ENCODE measurements at places on chromosomes 6 and 20.

DNA sequence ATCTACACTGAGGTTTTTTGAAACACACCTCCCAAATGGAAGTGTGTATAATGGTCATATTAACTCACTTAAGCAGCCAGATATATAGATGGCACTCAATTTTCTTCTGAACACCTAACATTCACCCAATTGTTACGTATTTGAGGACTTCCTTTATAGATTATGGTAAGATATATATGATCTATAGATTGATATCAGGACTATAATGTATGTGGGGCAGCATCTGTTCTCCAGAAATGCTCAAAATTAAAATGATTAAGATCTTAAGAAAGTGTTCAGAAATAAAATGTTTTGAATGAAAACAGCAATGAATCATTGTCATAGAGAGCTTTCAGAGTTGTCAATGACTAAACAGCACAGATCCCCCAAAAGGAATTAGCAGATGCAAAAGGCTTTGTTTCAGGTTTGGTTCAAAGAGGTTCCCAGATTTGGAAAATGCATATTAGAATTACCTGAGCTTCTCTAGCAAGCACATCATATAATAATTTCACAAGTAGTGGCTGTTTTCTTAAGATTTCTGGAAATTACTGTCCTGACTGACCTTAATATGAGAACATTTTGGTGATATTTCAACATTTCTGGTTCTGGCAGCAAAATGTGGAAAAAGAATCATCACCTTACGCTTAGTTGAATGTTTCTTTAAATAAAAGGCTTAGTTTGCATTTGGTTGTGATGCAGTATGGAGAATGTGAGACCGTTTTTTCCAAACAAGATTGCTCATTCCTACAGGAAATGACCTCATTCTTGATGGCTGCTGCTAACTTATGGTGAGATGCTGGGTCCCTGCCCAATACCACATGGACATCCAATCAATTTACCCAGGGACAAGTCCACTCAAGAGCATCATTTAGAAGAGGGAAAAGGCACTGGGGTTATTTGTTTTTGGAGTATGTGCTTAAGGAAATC lies 31.5 kb downstream of the TRAF3IP2 start:
- peaks cover 2% of the 10 kb centered on the region for H3K36me3 ChIP-seq
- H3K27ac ChIP-seq: no peak overlapping the region

- H3K27me3 ChIP-seq: no peaks in the 10 kb centered on the region
- peaks cover 6% of the 10 kb centered on the region for H3K4me1 ChIP-seq
- no peak for DNase-seq
- H3K27ac ChIP-seq: no peak overlapping the region
Observed at GRCh38 chr6:19896693-19897010, 59.5 kb downstream of the ID4 start.

- H3K36me3 ChIP-seq: no peaks in the 10 kb centered on the region
- DNase-seq: no peak
- peaks cover 10% of the 10 kb centered on the region for H3K27me3 ChIP-seq
- H3K4me3 ChIP-seq: no peak overlapping the region
- peaks cover 7% of the 10 kb centered on the region for H3K4me1 ChIP-seq
- no peak overlapping the region for H3K27ac ChIP-seq
Observed at GRCh38 chr6:15090145-15090579, 155.7 kb upstream of the JARID2 start.

GRCh38 chr6:166830185-166830890 lies 126.0 kb downstream of the RNASET2 start:
- no peaks in the 10 kb centered on the region for H3K4me1 ChIP-seq
- DNase-seq: no peak
- no peak overlapping the region for H3K4me3 ChIP-seq

- no peaks in the 10 kb centered on the region for H3K4me1 ChIP-seq
- no peak overlapping the region for H3K4me3 ChIP-seq
- no peak for DNase-seq
- no peak overlapping the region for H3K27ac ChIP-seq
Observed at GRCh38 chr6:142357879-142358278, 56.1 kb downstream of the ADGRG6 start.

DNA sequence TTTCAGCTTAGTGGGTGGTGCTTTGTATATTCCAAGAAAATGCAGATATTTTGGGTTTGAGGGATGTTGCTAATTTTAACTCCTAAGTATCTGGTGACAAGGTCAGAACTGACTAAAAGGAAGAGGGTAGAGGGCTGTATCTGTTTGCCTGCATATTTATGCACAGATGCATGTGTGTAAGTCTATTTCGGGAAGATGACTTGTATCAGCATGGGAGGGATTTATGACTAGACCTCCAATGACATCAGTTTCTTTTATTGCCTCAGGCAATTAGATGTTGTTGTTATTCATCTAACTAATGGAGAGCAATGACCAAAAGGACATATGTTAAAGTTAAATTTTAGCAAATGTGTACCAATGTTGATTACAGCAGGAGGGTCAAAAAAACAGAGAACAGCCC lies 734.3 kb downstream of the QKI start:
- no peak for DNase-seq
- no peak overlapping the region for H3K4me3 ChIP-seq
- no peaks in the 10 kb centered on the region for H3K27me3 ChIP-seq
- H3K4me1 ChIP-seq: peaks cover 5% of the 10 kb centered on the region
- no peaks in the 10 kb centered on the region for H3K36me3 ChIP-seq

GRCh38 chr20:16257021-16257420 lies 316.2 kb downstream of the KIF16B start:
- H3K4me1 ChIP-seq: no peaks in the 10 kb centered on the region
- no peak for DNase-seq
- H3K27me3 ChIP-seq: no peaks in the 10 kb centered on the region
- H3K27ac ChIP-seq: no peak overlapping the region
- no peaks in the 10 kb centered on the region for H3K36me3 ChIP-seq
- no peak overlapping the region for H3K4me3 ChIP-seq

GRCh38 chr20:63567386-63568169 lies 6.5 kb downstream of the HELZ2 start:
- no peaks in the 10 kb centered on the region for H3K27me3 ChIP-seq
- no peak overlapping the region for H3K27ac ChIP-seq
- no peaks in the 10 kb centered on the region for H3K4me1 ChIP-seq
- no peak overlapping the region for H3K4me3 ChIP-seq
- no peaks in the 10 kb centered on the region for H3K36me3 ChIP-seq

DNA sequence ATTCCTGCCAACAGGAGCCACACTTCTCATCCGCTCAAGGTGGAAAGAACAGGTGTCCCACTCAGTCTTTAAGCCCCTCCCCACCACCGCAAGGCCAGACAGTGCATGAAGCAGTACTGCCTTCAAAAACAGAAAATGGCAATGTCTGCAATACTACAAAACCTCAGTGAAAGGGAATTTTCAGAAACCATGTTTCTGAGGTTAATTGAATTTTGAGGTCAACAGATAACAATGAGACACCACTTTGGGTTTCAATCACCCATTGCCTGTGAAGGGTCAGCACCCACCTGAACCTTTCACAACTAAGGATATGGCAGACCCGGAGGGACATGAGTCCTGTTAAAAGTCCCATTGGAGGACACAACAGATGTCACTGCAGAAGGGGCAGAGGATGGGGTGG lies 13.0 kb downstream of the ZC3H12D start:
- DNase-seq: no peak
- H3K36me3 ChIP-seq: no peaks in the 10 kb centered on the region
- H3K27me3 ChIP-seq: no peaks in the 10 kb centered on the region
- no peak overlapping the region for H3K4me3 ChIP-seq
- no peak overlapping the region for H3K27ac ChIP-seq

DNA sequence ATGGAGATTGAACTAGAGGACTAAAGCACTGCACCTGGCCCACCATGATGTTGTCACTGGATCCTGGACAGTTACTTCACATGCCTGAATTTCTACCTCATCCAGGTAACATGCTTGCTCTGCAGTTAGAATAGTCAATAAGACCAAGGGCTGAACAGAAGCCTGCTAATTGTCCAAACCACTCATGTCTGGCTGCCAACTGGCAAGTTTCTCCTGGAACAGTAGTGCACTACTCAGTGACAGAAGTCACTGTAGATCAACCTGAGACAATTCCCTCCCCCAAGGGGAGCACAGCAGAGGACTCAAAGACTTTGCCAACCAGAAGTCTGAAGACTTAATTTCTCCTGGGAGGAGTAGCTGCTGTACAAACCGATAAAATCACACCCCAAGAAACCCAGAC lies 454.6 kb upstream of the MARCKS start:
- no peak overlapping the region for H3K4me3 ChIP-seq
- H3K4me1 ChIP-seq: no peaks in the 10 kb centered on the region
- no peaks in the 10 kb centered on the region for H3K27me3 ChIP-seq
- DNase-seq: no peak
- H3K27ac ChIP-seq: no peak overlapping the region
- no peaks in the 10 kb centered on the region for H3K36me3 ChIP-seq

DNA sequence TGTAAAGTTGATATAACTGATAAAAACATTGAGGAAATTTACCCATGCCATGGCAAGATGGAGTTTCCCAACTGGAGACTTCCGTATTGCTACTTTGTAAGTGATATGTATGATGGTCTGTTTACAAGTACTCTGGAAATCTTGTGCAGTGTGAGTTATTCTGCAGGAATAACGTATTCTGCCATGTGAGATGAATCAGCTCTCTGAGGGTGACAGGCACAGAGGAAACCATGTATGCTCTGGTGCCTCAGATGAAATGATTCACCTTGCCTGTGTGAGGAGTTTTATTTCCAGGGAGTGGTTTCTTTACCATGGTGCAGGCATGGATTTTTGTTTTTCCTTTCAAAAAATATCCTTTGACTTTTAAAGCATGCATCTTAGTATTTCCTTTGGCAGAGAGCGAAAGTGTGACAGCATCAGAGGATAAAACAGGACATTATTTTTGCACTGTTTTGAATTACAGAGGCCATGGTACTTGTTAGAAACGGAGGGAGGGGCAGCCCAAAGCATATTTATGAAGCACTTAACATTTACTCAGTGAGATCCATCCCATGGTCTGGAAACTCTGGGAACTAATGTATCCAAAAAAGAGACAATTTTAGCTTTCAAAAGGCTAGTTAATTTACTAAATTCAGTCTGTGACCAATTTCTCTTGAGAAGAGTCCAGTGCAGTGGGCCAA lies 36.0 kb upstream of the MTRF1L start:
- H3K27me3 ChIP-seq: no peaks in the 10 kb centered on the region
- H3K27ac ChIP-seq: no peak overlapping the region
- H3K36me3 ChIP-seq: no peaks in the 10 kb centered on the region
- DNase-seq: no peak
- H3K4me3 ChIP-seq: no peak overlapping the region

- no peaks in the 10 kb centered on the region for H3K36me3 ChIP-seq
- H3K27ac ChIP-seq: no peak overlapping the region
- no peak overlapping the region for H3K4me3 ChIP-seq
Observed at GRCh38 chr6:157400676-157401075, 19.7 kb downstream of the ZDHHC14 start.

- DNase-seq: no peak
- H3K27ac ChIP-seq: no peak overlapping the region
- H3K4me1 ChIP-seq: no peaks in the 10 kb centered on the region
- no peaks in the 10 kb centered on the region for H3K36me3 ChIP-seq
Observed at GRCh38 chr6:159062976-159063375, 18.2 kb upstream of the TAGAP start.

GRCh38 chr20:37193226-37193625 lies 13.9 kb upstream of the MROH8 start:
- peaks cover 15% of the 10 kb centered on the region for H3K4me1 ChIP-seq
- H3K36me3 ChIP-seq: peaks cover 13% of the 10 kb centered on the region
- H3K27me3 ChIP-seq: no peaks in the 10 kb centered on the region
- no peak overlapping the region for H3K27ac ChIP-seq

- no peaks in the 10 kb centered on the region for H3K36me3 ChIP-seq
- H3K4me3 ChIP-seq: no peak overlapping the region
- DNase-seq: no peak
- H3K4me1 ChIP-seq: no peaks in the 10 kb centered on the region
- no peaks in the 10 kb centered on the region for H3K27me3 ChIP-seq
Observed at GRCh38 chr6:91874971-91875370, 1288.1 kb upstream of the MAP3K7 start.

DNA sequence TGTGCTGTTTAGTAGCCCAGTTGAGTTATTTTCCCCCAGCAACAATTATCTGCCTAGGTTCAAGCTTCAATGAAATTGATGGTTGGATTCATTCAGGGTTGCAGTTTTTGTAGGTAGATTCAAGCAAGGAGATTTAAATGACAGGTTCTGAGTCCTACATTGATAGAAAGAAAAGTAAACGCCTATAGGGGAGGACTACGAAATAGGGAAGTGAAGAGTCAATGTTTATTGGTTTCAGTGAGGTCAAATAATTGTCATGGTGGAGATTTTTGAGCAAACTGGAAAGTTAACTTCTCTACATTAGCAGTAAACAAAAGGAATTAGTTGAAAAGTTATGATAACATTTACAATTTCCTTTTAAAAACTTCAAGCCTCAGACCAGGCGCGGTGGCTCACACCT lies 734 bp upstream of the WFDC13 start:
- no peaks in the 10 kb centered on the region for H3K27me3 ChIP-seq
- DNase-seq: no peak
- no peak overlapping the region for H3K4me3 ChIP-seq
- H3K4me1 ChIP-seq: no peaks in the 10 kb centered on the region
- no peak overlapping the region for H3K27ac ChIP-seq
- H3K36me3 ChIP-seq: no peaks in the 10 kb centered on the region

DNA sequence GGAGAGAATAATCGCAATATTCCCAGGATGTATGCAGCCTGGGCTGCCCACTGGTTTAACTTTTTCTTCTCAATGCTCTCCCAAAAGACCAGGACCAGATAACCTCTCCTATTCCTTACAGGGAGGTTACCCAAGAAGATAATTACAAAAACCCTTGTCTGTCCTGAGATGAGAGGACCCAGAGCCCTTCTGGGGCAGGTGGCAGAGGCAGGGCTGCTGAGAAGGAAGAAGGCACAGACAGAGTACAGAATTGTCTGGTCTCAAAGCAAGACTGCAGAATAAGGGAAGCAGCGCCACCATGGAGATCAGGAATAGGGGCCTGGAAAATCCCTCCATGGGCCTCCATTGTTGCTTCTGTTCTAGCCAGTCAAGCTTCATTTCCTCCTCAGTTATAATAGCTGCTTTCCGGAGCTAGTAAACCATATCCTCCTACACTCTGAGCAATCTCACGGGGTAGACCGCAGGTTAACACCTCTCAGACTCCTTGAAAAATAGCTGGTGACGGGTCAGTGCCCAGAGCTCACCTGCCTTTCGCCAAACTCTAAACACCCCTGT lies 463 bp upstream of the HLA-DMB start:
- no peaks in the 10 kb centered on the region for H3K27me3 ChIP-seq
- H3K4me1 ChIP-seq: no peaks in the 10 kb centered on the region
- no peak overlapping the region for H3K4me3 ChIP-seq
- H3K27ac ChIP-seq: no peak overlapping the region

- peaks cover 40% of the 10 kb centered on the region for H3K4me1 ChIP-seq
- H3K4me3 ChIP-seq: no peak overlapping the region
- H3K27ac ChIP-seq: peak overlapping the region; percentile 79
- no peaks in the 10 kb centered on the region for H3K27me3 ChIP-seq
- DNase-seq: peak; percentile 85
Observed at GRCh38 chr6:44662461-44663121, 275.1 kb downstream of the CDC5L start.

GRCh38 chr6:36642913-36643817 lies 35.3 kb upstream of the CDKN1A start:
- no peaks in the 10 kb centered on the region for H3K36me3 ChIP-seq
- H3K27me3 ChIP-seq: no peaks in the 10 kb centered on the region
- no peak overlapping the region for H3K27ac ChIP-seq
- peaks cover 7% of the 10 kb centered on the region for H3K4me1 ChIP-seq

- H3K27me3 ChIP-seq: no peaks in the 10 kb centered on the region
- no peaks in the 10 kb centered on the region for H3K36me3 ChIP-seq
- no peak for DNase-seq
Observed at GRCh38 chr20:10705801-10706459, 32.1 kb upstream of the JAG1 start.

GRCh38 chr20:21237956-21238799 lies 65.0 kb upstream of the XRN2 start:
- DNase-seq: no peak
- H3K4me1 ChIP-seq: peaks cover 18% of the 10 kb centered on the region
- H3K36me3 ChIP-seq: no peaks in the 10 kb centered on the region
- no peak overlapping the region for H3K27ac ChIP-seq
- no peak overlapping the region for H3K4me3 ChIP-seq
- no peaks in the 10 kb centered on the region for H3K27me3 ChIP-seq
